Stimulated activated CD4-positive, alpha-beta T cell treated with anti-CD3 and anti-CD28 coated beads, Interleukin-2, amount 100 ng/mL, for 48 hours (primary cell): ENCODE measurements at places on chromosomes 1 and 21.

DNA sequence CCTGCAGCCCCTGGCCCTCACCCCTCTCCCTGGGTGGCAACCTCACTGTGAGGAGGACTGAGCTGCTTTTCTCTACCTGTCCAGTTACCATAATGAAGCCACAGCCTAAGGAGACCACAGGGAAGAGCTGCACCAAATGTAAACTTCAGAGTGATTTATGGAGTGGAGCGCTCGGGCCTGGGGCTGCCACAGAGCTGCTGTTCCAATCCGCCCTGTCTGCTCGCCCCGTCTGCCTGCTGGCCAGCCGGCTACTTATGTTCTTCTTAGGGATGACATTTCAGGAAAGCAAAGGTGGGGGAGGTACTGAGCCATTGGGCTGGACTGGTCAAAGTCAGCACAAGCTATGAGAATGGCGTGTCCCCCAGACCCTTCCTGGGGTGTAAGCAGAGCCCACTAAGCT is 17.9 kb downstream of the SYT6 start:
- DNase-seq = no peak

GRCh38 chr21:44414291-44415072 is 40.8 kb upstream of the LRRC3 start:
- DNase-seq = no peak

- no peak for DNase-seq
Measured at GRCh38 chr1:89708751-89709375, 75.9 kb downstream of the LRRC8C start.

GRCh38 chr21:30249936-30250335 is 32.8 kb downstream of the KRTAP24-1 start:
- no peak for DNase-seq

GRCh38 chr1:52365071-52365745 is 797 bp downstream of the CC2D1B start:
- peak; percentile 15 for DNase-seq

- DNase-seq = peak; percentile 58
Measured at GRCh38 chr21:34983680-34984086, 65.4 kb downstream of the RUNX1 start.

DNA sequence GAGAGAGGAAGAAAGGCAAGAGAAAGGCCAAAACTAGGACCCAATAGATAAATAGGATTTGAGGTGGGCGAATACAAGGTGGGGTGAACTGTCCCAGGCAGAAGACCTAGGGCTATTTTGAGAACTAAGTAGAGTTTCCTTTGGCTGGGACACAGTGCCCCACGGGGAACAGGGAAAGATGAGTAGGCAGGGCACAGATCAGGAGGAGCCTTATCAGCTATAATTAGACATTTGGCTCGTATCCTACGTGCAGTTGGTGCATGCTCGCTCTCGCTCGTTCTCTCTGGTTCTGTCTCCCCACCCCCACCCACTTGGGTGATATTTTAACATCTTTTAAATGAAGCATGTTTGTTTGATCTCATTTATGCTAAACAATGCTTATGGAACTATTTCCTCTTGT is 235.0 kb upstream of the JUN start:
- DNase-seq = no peak

DNA sequence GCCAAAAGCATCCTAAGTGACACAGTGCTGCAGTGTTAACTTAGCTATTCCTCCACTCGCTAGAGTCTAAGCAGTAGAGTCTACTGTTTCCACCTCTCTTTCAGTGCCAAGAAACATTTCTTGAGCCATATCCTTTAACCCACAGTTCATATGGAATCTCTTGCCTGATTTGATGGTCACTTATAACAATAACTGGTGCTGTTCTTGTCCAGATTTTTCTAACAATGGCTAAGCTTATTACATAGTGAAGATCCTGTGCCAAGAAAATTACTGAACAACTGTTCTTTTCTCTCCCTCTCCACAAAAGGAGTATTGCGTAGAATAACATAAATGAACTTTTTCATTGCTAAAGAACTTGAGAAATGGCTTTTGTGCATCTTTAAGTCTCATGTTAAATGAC is 121.3 kb downstream of the CDC7 start:
- DNase-seq = no peak

DNA sequence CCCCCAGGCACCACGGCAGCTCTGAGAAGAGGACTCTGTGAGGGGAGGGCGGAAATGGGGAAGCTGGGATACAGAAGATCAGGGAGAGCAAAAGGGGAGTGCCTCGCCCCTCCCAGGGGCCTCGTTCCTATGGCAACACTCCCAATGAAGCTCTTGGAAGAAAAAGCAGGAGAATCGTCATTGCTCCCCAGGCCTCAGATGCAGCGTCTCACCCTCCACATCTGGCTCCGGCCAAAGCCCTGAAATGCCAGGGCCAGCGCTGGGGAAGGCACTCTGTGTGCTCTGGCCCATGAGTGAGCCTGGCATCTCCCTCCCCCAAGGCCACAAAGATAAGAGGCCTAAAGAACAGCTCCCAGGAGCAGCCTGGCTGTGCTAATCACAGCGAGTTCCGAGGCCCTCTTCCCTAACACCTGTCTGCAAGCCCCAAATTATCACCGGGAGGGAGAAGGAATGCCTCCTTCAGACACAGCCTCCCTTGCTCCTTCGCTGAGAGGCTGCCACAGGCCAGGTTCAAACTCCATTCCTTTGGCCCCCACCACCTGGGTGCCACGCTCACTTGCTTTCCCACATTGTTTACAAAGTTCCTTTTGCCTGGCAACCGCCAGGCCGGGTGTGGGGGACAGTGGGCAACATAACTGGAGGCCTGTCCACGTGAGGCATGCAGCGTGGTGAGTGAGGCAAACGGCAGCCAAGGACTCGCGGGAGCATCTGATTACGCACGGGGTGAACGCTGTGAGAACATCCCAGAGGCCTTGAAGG is 27.8 kb downstream of the ECE1 start:
- no peak for DNase-seq

DNA sequence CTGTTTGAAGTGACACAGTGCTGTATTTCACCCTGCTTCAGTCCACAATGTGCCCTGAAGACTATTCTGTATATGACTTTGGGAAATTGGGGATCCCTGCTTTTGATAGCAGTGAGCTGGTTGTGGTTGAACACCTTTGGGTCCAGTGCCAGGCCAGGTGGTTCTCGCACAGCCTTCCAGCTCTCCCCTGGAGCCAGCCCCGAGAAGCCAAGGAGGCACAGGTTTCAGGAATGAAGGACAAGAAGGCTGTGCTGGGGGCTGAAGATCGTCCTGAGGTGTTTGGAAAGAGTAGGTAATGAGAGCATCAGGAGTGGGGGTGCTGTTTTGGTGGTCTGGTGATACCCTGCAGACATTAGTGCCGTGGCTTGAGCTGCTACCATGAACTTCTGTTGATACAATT is 131.4 kb upstream of the COL6A1 start:
- DNase-seq = no peak

DNA sequence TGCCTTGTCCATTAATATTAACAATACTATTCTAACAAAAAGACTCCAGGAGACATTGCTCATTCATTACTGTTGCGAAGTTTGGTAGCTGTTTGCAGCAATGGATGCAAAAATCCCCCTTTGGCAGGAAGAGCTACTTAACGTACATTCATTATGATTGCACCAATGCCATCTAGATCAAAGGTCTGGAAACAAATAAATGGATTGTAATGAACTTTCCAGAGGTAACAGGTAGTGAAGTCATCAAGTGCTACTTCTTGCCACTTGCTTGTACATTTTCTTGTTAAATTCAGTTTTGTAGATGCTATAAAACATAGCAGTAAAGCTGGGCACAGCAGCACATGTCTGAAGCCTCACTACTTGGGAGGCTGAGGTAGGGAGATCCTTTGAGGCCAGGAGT is 93.9 kb downstream of the DDAH1 start:
- DNase-seq = no peak

GRCh38 chr1:24317081-24317480 is 2.1 kb upstream of the GRHL3 start:
- DNase-seq = no peak

DNA sequence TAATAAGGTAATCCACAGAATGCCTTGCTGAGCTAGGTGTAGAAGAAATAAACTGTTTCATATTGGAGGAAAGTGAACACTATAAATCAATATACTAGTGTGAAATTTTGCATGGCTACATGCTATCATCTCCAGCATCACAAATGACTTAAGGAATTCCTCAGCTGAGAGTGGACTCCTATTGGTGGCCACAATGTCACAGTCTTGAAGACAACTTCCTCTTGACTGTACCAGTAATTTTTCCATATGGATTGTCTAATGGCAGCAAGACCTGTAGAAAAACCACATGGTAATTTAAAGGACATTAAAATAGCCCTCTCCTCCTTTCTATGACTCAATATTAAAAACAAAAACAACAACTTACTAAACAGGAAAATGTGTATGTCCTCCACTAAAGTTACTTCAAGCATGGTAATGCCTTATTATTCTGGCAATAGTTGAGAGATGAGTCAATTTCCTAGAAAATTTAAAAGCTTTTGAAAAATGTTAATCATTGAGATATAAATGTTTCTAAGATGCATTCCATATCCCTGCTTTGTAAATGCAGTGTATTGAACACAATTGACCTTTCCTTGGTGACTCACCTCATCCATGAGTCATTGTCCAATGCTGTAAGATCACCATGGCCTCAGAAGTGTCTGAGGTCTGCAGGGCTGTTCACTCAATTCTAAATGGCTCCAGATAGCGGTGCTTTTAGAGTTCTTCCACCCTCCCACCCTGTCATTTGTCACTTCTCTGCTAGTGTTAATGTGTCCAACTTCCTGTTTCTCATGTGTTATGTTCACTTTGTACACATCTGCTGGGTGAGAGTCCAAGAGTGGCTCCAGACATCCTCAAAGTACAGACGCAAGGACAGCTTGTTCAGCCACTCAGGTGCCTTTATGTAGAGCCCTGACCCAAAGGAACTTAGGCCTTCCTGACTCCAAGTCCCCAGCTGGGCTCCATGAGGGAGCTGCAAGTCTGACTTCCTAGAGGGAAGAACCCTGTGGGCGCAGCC is 32.8 kb upstream of the DNASE2B start:
- DNase-seq = no peak

DNA sequence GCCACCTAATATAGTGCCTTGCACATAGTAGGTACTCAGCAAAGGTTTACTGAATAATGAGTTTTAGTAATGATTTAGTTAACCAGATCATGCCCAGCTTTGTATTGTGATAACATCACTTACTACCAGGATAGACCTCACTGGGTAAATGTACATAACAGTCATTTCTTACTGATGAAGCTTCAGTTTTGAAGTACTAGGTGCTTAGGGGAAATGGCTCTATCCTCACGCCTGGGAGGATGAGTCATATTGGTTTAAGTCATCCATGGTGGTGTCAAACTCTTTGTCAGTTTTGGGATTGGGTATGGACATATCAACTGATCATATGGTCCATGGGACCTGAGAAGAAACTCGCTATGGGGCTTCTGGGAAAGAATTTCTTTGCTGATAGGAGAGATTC is 90.6 kb upstream of the USP24 start:
- no peak for DNase-seq

GRCh38 chr1:29409616-29410015 is 173.3 kb downstream of the PTPRU start:
- no peak for DNase-seq

DNA sequence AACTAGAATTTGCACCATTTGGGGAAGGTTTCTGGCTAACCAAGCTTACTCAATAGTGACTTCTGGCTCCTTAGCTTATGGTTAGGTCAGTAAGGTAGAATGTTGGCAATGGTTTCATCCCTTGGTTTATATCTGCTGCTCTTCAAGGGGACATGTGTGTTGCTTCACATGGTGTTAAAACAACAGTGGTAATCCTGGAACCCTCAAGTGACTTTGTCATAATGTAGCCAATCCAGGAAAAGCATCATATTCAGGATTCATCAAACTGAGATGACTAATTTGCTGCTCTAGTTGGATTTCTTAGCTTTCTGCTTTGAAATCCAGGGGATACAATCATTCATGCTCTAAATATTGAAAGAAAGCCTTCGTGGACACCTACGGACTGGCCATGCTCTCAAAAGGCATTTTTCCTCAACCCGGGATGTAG is 108.7 kb downstream of the RGL1 start:
- no peak for DNase-seq

- no peak for DNase-seq
Measured at GRCh38 chr1:114386129-114387009, 124.6 kb downstream of the TRIM33 start.

DNA sequence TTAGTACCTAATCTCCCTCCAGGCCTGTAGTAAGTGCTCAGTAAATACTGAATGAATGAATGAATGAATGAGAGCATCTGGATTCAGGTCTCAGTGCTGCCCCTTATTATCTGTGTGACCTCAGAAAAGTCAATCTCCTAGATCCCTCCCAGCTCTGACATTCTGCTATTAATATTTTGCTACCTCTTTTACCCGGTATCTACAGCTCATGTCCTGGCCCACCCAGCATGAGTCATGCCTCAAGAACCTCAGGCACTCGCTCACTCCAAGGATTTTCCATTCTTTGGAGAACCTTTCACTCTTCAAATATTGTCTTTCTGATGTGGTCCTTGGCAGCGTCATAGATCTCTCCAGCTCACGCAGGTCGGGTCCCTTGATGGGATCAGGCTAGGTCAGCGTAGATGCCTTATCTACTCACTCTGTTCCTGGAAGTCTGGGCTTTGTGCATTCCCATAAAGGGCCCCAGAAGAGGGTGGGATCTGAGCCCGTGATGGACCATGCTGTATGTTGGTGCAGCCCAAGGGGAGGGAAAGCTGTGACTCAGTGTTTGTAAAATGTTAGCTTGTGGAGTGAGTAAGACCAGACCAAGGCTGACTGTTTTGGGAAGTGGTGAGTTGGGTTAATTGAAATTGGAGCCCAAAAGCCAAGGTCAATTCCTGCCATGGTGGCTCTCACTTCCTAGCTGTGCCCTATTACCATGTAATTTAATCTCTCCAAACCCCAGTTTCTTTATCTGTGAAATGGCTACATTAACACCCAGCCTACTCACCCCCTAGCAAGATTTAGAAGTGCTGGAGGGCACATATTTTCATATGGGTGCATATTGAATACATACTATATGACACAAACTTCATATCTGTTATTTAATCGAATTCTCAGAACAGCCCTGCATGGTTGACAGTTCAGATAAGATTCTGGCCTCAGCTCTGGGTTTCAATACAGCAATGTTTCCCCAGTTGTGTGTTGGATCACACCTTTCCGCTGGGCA is 214.1 kb upstream of the USP24 start:
- no peak for DNase-seq

DNA sequence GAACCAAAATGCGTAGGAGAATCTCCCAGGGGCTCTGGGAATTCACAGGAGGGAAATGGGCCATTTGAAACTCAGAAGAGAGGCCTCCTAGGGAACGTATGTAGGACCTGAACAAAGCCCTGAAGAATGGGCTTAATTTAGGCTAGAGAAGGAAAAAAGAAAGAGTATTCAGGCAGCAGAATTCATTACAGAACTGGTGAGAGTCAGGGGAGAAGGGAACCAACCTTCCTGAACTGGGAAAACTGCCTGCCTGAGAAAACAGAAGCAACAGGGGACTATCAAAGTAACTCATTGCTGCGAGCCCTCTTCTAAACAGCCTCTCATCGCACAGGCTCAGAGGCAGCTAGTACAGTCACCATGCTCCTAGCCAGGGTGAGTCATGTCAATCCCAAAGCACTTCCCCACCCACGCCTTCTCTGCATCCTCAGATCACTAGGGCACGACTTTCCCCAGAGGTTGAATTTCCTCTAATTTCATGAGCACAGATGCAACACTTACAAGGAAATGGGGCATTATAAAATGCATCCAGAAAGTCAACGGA is 98.1 kb downstream of the ADSS2 start:
- peak; percentile 20 for DNase-seq
